Naive thymus-derived CD4-positive, alpha-beta T cell (primary cell): ENCODE measurements at places on chromosomes 1 and 21. TPM values are rescaled to one million over a fixed set of nuclear protein-coding genes. Genes with fewer than 3 reads are reported as not detected.

DNA sequence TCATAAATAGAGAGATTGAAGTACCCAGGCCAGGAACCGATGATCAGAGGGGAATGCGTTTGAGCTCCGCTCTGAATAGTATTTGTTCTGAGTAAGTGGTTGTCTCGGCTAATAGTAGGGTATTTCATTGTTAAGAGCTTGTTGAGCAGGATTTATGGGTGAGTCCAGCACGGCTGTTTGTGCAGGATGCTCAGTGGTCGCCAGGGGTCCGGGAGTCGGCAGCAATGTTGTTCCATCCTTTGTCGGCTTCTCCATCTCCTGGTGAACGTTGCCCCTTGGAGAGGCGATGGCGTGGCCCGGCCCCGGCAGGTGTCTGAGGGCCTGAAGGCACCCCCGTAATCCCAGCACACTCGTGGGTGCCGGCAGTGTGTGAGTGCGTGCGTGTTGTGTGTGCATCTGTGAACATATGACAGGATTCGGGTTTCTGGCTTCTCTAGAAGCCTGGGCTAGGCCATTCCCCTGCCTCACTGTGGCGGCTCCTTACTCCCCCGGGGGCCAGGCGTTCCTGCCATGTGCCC lies 160.8 kb upstream of the ARHGEF16 start:
- no peak for DNase-seq

DNA sequence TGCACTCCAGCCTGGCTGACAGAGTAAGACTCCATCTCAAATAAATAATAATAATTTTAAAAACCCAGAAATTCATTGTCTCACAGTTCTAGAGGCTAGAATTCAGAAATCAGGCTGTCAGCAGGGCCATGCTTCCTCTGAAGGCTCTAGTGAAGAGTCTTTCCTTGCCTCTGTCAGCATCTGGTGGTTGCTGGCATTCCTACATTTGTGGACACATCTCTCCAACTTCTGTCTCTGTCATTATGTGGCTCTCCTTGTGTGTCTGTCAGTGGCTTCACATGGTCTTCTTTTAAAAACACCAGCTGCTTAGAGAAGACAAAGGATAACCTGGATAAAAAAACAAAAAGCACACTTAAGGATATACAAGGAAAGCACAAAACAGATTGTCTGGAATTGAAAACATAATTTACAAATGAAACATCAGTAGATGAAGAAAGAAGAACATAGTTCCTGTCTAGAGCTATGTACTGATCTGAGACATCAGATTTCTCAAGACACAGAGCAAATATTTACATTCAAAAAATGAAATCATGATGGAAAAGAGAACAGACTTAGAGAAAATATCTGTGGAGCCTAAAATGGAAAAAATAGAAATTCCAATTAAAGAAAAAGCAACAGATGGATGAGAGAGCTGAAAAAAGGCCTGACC lies 32.7 kb upstream of the ASB17 start:
- no peak for DNase-seq

DNA sequence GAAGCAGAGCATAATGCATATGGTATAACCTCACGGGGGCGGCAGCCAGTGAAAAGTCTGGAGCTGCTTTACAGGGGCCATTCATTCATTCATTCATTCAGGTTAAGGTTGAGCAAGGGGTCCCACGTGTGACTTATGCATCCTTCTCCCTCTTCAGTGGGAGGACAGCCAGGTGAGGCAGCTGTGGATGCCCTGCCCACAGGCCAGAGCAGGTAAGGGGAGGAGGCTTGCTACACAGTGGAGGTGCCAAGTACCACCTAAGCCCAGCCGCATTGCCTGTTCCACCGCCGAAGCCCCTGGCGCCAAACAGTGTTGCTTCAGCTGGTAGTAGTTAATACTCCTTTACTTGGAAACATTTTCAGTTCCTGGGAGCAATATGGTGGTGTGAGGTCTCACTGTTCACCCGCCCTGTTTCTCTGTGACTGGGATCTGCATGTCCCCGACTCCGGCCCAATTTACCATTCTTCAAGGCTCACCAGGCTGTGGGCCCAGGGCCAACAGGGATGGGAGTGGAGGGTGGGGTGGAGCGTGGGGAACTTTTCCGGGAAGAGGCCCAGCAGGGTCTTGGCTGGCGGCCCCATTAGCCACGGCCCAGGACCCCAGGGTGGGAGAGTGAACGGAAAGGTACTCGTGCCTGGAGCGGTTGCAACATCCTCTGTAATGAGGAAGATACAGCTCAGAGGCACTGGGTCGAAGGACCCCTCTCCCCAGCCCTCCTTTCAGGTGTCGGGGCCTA lies 722 bp upstream of the PODN start:
- no peak for DNase-seq

The OR2T29 gene
- total RNA-seq = not detected in 2 replicates
